Stimulated activated CD4-positive, alpha-beta T cell treated with anti-CD3 and anti-CD28 coated beads, Interleukin-1b, Interleukin-23, amount 100 ng/mL, for 4 hours (primary cell): ENCODE measurements at places on chromosomes 1 and 21.

DNA sequence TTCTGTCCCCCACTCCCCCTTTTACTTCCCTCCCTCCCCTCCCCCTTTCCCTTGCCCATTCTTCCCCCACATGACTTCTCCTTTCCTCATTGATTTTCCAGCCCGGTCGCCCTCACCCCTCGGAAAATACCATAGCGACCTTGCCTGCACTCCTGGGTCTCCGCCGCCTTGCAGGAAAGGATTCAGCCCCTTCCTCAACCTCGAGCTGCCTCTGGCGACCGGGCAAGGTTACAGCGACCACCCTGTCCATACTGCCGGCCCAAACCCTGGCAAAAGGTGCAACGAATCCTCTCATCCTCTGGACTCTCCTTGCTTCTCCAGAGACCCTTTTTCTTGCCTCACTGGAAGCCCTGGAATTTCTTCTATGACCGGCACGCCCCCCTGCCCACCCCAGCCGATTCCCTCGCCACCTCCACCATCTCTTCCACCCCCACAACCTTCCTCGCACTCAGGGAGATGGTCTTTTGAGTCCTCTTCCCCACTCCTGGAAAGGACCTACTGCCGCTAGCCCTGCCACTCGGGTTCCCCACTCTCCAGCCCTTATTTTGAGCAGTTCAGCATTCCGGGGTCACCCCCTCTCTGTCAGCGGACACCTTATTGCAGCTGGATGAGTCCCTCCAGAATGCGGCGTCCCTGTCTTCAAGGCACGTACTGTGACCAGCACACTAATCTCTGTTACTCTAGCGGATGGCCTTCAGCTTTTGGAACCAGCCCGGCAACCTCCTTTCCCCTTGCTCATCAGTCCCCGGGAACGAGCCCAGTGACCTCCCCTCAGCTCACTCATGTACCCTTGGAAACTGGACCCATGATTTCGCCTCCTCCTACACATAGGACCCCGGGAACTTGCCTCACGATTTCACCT lies 846 bp downstream of the NSUN4 start:
- no peak for DNase-seq

DNA sequence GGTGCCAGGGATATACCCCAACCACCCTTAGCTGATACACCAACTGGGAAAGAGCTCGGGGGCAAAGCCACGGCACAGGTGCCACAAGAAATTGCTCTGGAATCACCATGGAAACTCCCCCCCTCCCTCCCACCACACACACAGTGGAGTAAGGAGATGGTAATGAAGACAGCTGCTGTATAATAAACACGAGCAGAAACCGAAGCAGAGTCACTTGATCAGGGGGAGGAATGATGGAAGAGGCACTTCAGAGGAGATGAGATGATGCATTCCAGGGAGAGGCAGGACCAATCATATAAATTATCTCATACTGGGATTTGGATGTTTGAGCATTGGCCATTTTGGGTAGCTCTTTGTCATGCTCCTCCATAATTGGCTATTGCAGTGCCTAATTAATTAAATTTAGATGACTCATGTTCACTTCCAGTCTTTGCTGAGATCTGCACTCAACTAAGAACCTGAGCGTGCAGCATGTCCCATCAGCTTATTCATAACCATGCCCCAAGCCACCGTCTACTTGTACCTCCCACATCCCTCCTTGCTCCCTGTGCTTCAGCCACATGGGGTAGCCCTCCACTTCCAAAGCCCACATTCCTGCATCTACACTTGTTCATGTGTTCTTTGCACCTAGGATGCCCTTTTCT lies 189.5 kb downstream of the ZSCAN20 start:
- no peak for DNase-seq

DNA sequence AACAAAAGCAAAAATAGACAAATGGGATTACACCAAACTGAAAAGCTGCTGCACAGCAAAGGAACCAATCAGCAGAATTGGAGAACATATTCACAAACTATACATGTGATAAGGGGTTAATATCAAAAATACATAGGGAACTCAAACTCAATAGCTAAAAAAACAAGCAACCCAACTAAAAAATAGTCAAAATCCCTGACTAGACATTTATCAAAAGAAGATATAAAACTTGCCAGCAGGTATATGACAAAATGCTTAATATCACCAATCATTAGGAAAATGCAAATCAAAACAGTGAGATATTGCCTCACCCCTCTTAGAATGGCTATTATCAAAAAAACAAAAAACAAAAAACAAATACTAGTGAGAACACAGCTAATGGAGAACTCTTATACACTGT lies 140.3 kb downstream of the LRRIQ3 start:
- DNase-seq, result no peak

DNA sequence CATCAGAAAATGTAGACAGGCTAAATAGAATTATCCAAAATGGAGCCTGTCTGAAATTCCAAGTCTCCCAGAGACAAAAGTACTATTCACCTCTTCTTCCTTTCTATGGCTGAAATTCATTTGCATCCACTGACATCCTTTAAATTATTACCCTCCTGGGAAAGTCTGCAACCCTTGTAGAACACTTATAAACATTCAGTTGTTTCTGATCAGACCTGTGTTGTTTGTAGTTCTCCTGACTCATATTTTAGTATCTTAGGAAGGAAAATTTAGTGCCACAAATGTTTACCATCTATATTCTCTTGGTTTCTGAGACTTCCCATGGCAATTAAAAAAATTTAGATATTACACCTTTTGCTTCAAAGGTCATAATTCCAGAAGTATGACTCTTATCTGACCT lies 69.6 kb upstream of the C1orf105 start:
- no peak for DNase-seq

- DNase-seq, result no peak
These were observed 129.2 kb downstream of the ROR1 start for GRCh38 chr1:63902844-63903589.

DNA sequence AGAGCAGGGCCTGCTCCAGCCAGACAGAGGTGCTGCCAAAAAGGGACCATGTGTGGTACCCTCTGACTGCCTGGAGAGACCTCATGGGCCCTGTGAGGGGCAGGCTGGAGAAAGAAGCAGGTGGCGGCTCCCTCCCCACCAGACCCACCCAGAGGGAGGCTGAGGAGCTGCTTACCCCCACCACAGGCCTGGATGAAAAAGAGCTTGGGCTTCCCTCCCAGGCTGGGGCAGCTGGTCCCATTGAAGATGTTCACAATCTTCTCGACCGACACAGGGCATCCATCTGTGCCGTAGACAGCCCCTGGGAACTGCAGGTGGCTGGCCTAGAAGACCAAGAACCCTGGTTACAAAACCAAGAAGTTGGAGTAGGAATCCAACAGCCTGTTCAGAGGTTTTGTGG lies 19.6 kb downstream of the CASP9 start:
- DNase-seq, result no peak

DNA sequence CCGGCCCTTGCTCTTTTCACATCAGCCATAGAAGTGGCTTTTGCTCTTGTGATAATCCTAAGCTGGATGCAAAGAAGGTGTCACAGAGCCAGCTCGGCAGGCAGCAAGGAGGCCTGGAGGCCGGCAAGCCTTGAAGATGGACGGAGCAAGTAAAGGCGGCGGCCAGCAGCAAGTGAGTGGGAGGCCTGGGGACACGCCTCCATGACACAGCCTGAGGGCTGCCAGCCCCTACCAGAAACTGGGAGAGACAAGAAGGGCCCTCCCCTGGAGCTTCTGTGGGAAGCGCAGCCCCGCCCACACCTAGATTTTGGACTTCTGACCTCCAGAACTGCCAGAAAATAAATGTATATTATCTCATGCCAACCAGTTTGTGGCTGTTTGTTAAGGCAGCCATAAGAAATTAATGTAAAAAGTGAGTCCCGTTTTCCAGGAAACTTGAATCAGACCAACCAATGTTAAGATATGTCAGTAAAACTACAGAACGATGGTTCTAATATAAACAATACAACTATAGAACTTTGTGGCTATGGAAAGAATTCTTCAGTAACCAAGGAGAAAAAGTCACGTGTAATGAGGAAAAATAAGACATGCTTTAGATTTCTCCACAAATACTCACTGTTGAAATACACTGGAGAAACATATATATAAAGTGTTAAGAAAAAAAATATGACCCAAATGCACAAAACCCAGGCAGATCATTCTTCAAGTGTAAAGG lies 49.9 kb downstream of the BACE2 start:
- DNase-seq, result no peak

DNA sequence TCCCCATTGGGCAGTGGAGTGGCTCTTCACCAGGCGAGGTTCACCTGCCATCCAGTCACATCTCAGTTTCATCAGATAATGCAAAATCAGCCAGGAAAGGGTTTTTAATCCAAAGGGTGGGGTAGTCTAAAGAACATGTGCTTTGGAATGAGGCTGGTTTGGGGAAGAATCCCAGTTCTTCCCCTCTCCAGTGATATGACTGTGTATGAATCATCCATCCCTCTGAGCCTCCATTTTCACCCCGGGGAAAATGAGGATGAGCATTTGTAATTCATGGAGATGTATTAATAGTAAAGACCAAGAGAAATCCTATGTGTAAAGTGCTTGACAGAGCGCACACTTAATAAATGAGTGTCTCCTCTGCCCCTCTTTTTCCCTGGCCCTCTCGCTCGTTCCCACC lies 215.1 kb upstream of the FGGY start:
- DNase-seq, result no peak

DNA sequence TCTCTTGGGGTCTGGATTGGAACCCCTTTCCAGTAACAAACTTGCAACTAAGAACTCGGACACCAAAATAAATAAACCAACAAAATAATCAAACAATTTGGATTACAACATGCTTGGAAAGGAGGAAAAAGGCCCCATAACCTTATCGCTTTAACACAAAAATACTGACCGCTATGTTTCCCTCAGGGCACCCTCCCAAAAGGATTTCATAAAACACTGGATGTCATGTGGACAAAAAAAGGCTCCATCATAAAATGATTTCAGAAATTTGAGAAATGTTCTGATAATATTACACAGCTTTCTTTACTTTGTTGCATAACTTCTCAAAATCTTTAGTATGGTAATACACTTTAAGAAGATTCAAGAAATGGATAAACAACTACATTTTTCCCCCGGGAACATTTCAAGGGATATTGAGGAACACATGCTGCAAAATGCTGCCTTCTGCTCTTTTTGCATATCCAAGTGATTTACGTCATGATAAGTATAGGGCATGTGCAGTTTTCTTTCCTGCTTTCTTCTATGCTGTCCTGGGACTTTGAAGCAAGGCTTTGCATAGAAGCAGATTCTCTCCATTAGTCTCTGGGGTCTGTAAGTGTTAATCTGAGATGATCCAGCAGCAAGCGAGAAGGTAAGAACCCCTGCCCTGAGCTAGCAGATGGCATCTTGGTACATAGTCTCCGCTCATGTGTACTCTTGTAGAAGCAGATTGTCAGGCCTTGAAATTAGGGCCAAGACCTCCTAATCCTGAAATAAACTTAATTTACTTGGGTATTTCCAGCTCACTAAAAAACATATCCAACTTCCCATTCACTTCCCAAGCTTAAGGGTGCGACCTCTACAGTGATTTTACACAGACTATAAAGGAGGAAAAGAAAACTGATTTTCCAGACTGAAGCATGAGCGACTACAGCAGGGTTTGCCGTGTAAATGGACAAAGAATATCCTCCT lies 85.5 kb upstream of the KIAA0040 start:
- DNase-seq, result no peak

GRCh38 chr1:2632561-2633361 lies at the start of gene MMEL1:
Gene MMEL1, minus strand, starts transcription at chr1:2633016. Its CDS starts 3,532 bp downstream, at chr1:2629484.
- DNase-seq, result no peak

- DNase-seq, result no peak
These were observed 16.5 kb downstream of the ATF3 start for GRCh38 chr1:212624976-212625501.

- DNase-seq, result no peak
These were observed 171.5 kb downstream of the AJAP1 start for GRCh38 chr1:4825800-4826450.

GRCh38 chr21:42316891-42317290 lies 1.7 kb upstream of the TFF3 start:
- DNase-seq, result no peak

GRCh38 chr1:58082596-58082995 lies 463.9 kb downstream of the OMA1 start:
- DNase-seq, result no peak

DNA sequence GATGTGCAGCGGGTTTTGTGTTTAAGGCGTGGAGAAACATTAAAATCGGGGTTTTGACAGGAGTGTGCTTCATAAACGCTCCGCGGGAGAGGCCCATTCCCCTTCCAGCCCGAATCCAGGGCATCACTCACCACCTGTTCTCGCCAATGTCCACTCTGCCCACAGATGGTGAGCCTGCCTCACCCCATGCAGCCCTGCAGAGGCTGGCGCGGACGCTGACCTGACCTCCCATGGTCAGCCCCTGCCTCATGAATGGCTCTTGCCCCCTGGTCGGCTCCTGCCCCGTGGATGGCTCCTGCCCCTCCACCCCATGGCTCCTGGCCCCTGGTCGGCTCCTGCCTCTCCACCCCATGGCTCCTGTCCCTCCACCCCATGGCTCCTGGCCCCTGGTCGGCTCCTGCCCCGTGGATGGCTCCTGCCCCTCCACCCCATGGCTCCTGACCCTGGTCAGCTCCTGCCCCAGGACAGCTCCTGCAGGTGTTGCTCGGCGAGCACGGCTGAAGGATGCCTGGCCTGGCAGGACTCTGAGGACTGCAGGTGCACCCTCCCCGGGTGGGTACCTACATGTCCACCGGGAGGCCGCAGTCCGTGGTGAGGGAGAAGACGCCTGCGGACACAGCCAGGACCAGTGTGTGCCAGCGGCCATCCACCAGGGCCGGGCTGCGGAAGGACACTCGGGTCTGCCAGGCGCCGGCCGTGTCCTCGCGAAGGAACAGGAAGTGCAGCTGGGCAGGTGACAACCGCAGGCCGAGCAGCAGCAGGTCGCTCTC lies 6.7 kb downstream of the KRTAP10-1 start:
- DNase-seq, result no peak

GRCh38 chr1:33330906-33331305 lies 10.0 kb upstream of the A3GALT2 start:
- no peak for DNase-seq

- DNase-seq, result no peak
These were observed 80.1 kb downstream of the SH3BGR start for GRCh38 chr21:39531840-39532239.

DNA sequence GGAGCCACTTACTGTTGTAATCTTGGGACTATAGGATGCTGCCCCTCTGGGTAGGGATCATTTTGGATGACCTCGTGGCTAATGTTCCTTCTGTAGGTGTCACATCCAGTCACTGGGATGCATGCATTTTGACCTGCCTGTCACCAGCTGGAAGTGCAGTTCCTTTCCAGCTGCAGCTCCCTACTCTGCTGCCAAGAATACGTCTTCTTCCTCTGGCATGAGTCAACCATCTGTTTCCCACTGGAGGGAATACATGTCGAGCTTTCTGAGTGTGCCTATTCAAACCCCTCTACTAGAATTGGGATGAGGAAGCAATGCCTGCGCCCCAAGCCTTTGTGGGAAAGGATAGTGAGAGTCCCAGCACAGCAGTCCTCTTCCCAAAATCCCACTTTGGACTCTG lies 415.5 kb upstream of the ADAMTS5 start:
- no peak for DNase-seq
